ENCODE measurements at places on chromosomes 7 and 10.

- DNase-seq: no peak
Observed at GRCh38 chr7:103691291-103691690, 245.3 kb upstream of the SLC26A5 start.

DNA sequence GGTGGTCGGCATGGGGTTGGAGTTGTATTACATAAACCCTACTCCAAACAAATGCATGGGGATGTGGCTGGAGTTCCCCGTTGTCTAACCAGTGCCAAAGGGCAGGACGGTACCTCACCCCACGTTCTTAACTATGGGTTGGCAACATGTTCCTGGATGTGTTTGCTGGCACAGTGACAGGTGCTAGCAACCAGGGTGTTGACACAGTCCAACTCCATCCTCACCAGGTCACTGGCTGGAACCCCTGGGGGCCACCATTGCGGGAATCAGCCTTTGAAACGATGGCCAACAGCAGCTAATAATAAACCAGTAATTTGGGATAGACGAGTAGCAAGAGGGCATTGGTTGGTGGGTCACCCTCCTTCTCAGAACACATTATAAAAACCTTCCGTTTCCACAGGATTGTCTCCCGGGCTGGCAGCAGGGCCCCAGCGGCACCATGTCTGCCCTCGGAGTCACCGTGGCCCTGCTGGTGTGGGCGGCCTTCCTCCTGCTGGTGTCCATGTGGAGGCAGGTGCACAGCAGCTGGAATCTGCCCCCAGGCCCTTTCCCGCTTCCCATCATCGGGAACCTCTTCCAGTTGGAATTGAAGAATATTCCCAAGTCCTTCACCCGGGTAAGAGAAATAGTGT is at the start of gene CYP2E1:
Gene CYP2E1, plus strand, starts transcription at position 407 of the 632 bp plus-strand sequence. Its CDS starts 33 bp downstream, at position 440.
- no peak for DNase-seq

DNA sequence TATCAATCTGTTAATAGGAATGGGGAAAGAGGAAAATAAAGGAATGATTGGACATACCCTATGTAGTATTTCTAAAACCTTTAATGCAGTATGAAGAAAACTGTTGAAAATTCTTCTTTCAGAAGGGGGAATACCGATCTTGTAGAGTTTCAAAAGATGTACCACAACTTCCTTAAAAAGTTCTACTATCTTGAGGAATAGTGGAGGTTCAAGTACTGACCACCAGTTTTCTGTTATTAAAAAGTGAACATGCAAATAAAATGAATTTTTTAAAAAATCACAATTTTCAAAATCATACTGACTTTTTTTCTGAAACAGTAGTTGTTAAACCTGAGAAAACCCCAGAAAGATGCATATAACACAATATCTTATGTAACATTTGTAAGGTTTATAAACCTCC is 86.5 kb downstream of the HERC4 start:
- no peak for DNase-seq

- DNase-seq: peak; percentile 27
Observed at GRCh38 chr7:28346676-28347363, 65.5 kb upstream of the CREB5 start.

GRCh38 chr7:116395141-116395791 is 104.3 kb upstream of the CAV2 start:
- DNase-seq: peak; percentile 93

GRCh38 chr7:69871213-69871885 is 273.1 kb downstream of the AUTS2 start:
- peak; percentile 85 for DNase-seq

DNA sequence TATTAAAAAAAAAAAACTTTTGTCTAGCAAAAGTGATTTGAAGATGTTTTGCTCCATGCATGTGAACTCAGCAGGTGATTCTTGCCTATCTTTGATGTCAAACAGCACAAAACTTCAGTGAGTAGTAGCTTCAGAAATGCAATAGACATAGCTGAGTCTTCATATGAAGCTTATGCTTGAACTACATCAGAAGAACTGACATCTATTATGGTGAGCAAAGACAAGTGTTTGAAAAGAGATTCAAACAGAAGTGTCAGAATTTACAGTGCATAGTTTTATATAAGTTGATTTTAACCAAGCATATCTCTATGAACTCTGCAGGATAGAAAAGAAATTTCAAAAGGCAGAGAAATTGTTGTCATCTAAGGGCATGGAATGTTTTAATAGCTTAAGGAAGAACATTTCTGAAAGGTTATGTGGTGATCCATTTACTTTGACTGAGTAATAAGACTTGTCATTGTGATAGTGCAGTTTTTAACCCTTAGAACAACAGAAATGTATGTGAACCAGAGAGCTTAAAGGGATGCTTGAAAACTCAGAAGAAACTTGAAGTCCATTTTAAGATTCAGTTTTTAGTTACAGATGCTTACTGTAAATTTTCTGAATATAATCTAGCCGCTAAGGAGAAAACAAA is 351.4 kb downstream of the MDFIC start:
- no peak for DNase-seq

- DNase-seq: peak; percentile 70
Observed at GRCh38 chr7:18402488-18403183, 92.9 kb upstream of the HDAC9 start.

GRCh38 chr7:107506674-107507339 is 37.0 kb downstream of the GPR22 start:
- peak; percentile 14 for DNase-seq

DNA sequence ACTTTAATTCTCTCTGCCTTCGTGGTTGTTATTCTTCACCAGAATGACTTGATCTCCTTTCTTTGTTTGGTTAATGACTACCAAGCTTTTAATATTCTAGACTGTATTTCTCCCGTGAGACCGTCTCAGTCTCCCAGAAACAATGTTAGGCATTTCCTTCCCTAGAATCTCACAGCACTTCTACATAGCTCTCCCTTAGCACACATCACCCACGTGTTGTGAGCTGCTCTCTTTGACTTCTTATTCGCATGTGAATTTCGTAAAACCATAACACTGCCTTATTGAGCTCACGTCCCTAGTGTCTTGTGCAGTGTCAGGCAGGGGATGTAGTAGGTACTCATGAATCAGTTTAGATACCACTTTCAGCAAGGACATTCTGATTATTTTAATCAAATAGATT is 57.5 kb upstream of the MGAM2 start:
- DNase-seq: peak; percentile 28

GRCh38 chr10:32347363-32348022 is 535 bp upstream of the EPC1 start:
- no peak for DNase-seq

GRCh38 chr10:99430116-99430450 is 341 bp downstream of the GOT1 start:
- DNase-seq: no peak

DNA sequence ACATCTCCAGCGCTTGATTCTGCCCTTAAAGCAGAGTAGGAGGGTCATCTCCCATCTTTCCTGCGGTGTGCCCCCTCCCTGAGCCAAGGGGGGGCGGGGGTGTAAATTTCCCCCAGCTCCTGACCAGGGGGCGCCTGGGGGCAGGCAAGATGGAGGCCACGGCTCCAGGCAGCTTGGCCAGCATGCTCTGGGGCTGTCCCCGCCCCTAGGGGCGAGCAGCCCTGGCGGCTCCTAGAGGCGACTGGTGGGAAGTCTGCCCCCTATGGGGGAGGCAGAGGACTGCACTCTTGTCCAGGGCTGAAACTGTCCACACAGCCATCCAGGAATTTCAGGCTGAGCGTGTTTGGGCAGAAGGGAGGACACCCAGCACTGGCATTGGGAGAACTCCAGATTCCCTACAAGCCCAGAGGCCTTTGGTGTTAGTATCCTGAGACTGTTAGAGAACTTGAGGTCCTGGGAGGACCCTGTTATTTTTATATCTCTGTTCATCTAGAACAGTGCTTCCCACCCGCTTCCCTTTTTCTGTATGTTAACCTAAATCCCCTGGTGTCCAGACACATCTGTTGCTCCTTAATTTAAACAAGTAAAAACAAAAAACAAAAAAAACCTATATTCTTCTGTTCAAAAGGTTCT is 4.6 kb downstream of the STRA8 start:
- DNase-seq: no peak

GRCh38 chr7:126979722-126980121 is 273.0 kb downstream of the GRM8 start:
- no peak for DNase-seq

DNA sequence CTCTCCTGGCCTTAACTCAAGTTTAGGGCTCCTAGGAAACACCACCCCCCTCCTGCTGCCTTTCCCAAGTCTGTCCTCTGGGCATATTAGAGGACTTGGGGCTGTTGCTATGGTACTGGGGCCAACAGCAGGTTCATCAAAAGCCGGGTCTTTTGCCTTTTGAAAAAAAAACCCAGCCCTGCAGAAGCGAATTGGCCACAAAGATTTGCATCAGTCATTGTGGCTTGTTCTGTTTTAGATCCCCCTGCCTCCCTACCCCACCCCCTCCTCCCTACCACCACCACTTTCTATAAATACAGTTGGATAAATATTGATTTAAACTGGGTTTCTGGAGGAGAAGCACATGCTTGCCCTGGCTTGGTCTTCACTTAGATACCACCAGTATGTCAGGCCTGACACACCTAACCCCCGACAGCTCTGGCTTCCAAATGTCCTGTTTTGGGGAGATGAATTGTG is 7.0 kb downstream of the MXI1 start:
- peak; percentile 23 for DNase-seq

DNA sequence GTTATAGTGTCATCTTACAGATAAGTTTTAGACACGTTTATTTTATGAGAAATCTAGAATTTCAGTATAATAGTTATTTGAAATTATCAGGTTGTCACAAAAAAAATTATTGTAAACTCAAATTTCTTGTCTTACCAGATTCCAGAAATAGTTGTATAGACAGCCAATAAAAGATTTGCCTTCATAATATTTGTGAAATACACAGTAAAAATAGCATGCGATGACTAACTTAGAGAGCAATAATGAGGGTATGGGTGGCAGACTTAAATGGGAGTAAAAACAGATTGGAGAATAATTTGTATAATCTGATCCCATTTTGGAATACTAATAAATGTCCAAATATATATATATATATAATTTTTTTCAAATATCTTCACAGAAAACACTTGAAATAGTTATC is 687.5 kb upstream of the LRRTM3 start:
- no peak for DNase-seq

DNA sequence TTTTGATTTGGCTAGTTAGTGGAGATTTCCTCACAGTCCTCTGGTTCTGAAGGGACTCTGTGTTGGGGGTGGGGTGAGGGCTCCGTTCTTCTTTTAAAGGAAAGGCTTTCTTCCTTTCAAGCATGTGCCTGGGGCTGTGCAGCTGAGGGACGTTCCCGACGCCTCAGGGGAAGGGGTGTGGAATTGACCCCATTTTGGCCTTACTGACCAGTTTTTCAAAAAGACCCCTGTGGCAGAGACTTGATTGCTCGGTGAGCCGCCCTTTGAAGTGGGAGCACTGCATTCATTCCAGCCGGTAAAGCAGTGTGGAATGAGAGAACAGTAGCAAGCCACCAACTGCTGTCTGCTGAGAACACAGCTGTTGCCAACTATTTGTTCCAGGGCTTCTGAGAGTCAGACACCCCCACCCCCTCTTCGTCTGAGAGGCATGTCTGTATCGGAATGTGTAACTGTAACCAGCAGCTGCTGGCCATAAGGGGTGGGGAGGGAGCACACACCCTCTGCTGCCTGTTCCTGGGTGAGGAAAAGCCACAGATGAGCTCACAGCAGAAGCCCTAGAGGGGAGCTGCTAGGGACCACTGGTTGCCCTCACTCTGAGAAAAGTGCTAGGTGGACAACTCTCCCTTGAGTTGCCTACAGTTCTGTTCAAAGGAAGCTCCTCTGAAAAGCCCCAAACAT is 33.2 kb downstream of the WBP1L start:
- peak; percentile 99 for DNase-seq

DNA sequence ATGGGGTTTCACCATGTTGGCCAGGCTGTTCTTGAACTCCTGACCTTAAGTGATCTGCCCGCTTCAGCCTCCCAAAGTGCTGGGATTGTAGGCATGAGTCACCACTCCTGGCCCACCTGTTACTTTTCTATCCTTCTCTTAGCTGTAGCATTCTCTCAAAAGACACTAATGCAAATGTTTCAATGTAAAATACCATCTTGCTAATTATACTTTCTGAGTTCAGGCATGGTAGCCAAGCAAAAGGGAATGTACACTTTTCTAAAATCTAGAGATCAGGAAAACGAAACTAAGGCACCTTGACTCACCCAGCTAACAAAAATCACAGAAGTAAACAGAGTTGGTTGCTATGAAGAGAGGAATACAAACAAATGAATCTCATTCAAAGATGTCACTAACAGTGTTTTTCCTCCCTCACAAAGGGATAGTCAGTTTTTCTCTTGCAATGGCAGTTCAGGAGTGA is 401.0 kb upstream of the NRP1 start:
- no peak for DNase-seq

DNA sequence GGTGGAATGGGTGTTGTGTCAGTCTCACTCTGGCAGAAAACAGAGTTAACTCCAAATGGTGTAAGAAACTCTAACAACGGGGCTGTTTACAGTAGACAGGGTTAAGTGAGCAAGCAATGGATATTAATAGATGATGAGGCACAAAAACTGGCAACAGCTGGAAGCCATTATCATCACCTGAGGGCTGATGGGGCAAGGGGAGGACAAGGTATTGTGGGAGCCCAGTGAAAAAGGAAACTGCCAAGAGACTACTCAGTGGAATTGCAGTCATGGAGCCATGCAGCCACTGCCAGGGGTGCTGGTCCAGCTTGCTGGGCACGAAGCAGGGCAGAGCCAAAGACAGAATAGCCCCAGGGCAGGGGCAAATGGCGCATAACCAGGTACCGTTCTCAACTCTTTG is 260.7 kb downstream of the BICC1 start:
- DNase-seq: no peak

- peak; percentile 7 for DNase-seq
Observed at GRCh38 chr7:132815130-132815529, 238.9 kb upstream of the PLXNA4 start.

DNA sequence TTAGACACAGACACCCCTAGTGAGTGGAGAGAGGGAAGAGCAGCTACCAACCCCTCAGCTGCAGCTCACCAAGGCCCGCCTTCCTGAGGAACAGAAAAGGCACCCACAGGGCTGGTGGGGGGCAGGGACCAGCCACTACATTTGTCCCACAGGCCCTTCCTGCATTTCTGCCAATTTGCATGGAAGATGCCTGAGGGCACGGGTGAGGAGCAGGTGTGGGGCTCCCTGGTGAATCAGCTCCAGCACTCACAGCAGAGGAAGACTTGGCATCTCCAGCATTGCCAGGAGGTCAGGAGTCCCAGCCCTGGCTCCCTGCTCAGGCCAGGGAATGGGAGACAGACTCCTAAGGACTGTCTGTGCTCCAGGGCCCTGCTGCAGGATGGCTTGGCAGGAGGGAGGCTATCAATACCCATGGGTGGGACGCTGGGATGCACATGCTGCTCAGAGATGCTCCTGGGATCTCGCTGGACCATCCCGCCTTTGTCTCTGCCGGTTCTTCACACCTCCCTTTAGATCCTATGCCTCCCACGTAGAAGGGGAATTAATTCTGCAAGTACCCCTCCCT is 109.7 kb downstream of the SLIT1 start:
- DNase-seq: no peak

- no peak for DNase-seq
Observed at GRCh38 chr7:43692582-43693373, 36.5 kb downstream of the COA1 start.

GRCh38 chr10:85524001-85524666 is 842.5 kb downstream of the GRID1 start:
- peak; percentile 56 for DNase-seq

Measured in fibroblast of skin of abdomen (primary cell).